Activated CD4-positive, alpha-beta T cell treated with anti-CD3 and anti-CD28 coated beads, Interleukin-2, amount 10 ng/mL, durations not matched to agents 24 days and 14 days (primary cell): ENCODE measurements at places on chromosomes 1 and 21. TPM values are rescaled to one million over a fixed set of nuclear protein-coding genes. Genes with fewer than 3 reads are reported as not detected.
A peak's percentile ranks its signal among the peaks of the same experiment; 100 is the strongest.

- H3K36me3 ChIP-seq, result no peaks in the 10 kb centered on the region
- H3K27me3 ChIP-seq, result no peaks in the 10 kb centered on the region
- DNase-seq, result no peak
- no peaks in the 10 kb centered on the region for H3K4me1 ChIP-seq
Measured at GRCh38 chr1:170739803-170740202, 75.9 kb downstream of the PRRX1 start.

GRCh38 chr1:224054611-224055010, 59.3 kb upstream of the FBXO28 start:
- DNase-seq, result no peak
- H3K27ac ChIP-seq, result no peak overlapping the region
- H3K27me3 ChIP-seq, result peaks cover 11% of the 10 kb centered on the region
- no peak overlapping the region for H3K4me3 ChIP-seq

GRCh38 chr1:231177226-231177625, 15.4 kb downstream of the TRIM67 start:
- no peak overlapping the region for H3K4me3 ChIP-seq
- H3K4me1 ChIP-seq, result peaks cover under 1% of the 10 kb centered on the region
- H3K27ac ChIP-seq, result no peak overlapping the region

DNA sequence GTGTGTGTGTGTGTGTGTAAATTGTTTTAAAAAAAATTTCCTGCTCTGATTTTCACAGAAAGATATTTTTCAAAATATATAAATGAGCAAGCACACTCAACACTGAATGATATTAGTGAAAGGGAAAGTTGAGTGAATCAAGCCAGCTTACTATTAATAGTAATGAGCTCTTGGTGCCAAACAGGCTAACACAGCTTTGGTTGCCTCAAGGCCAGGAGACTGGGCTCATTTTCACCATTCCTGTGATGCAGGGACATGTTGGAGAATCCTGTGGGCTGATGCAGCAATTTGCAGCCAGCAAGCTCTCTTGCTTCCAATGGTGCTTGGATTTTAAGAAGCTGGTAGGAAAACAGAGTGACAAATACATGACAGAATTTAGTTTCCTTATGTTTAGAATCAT, 30.2 kb downstream of the PLA2G4A start:
- H3K36me3 ChIP-seq, result no peaks in the 10 kb centered on the region
- H3K4me3 ChIP-seq, result no peak overlapping the region
- H3K27ac ChIP-seq, result no peak overlapping the region

GRCh38 chr1:70948396-70949017, 99.1 kb downstream of the PTGER3 start:
- no peak overlapping the region for H3K27ac ChIP-seq
- H3K4me3 ChIP-seq, result no peak overlapping the region
- no peak for DNase-seq

- DNase-seq, result peak; percentile 74
- peaks cover 47% of the 10 kb centered on the region for H3K27me3 ChIP-seq
- peak overlapping the region; percentile 37 for H3K27ac ChIP-seq
- peaks cover 4% of the 10 kb centered on the region for H3K36me3 ChIP-seq
- H3K4me3 ChIP-seq, result peak overlapping the region; percentile 88
Measured at GRCh38 chr1:110606657-110607535, 738 bp upstream of the KCNA2 start.

DNA sequence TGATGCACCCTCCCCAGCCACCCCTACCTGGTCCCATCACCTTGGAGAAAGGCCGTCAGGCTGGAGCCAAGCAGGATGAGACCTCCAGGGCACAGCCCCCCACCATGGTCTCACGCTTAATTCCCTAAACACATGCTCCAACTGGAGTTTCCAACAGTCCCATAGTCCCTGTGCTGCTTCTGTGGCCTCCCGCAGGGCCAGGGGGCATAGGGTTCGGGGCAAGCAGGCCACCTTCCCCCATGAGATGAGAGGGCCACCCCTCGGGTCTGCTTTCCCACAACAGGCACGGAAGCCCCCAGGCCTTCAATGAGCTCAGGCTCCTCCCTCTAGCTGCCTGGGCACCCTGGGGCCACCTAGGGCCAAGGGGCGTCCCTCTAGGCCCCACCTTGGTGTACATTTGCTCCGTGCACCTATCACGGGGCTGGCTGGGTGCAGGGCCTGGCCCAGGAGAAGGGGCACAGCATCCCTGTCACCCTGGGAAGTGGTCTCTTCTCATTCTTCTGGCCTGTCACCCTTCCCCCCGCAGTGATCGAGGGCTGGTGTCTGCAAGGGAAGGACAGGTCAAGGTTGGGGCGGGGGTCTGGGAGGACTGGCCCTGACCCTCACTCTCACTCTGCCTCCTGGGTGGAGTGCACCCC, 42.4 kb downstream of the TRIM11 start:
- H3K36me3 ChIP-seq, result no peaks in the 10 kb centered on the region
- H3K27ac ChIP-seq, result no peak overlapping the region
- no peaks in the 10 kb centered on the region for H3K27me3 ChIP-seq
- no peak for DNase-seq
- H3K4me3 ChIP-seq, result no peak overlapping the region

- H3K4me1 ChIP-seq, result no peaks in the 10 kb centered on the region
- no peak for DNase-seq
- H3K4me3 ChIP-seq, result no peak overlapping the region
- no peaks in the 10 kb centered on the region for H3K27me3 ChIP-seq
- no peak overlapping the region for H3K27ac ChIP-seq
Measured at GRCh38 chr21:24160528-24160927, 1446.8 kb downstream of the MRPL39 start.

The ZNF593 gene
- total RNA-seq, result 84.0 and 87.1 TPM in 2 replicates

The RIPK4 gene
- not detected in 2 replicates for total RNA-seq

The S100A14 gene
- total RNA-seq, result not detected in 2 replicates

The SH3BGR gene
- 0.63 and 1.4 TPM in 2 replicates for total RNA-seq

The HES3 gene
- total RNA-seq, result not detected in 2 replicates

The NSL1 gene
- total RNA-seq, result 37.3 and 40.0 TPM in 2 replicates

The LRRC53 gene
- not detected in 2 replicates for total RNA-seq

The AQP10 gene
- total RNA-seq, result not detected in 2 replicates
